Osteocyte (in vitro differentiated cells): ENCODE measurements at places on chromosomes 5 and 9.

- DNase-seq = no peak
Observed at GRCh38 chr5:120539471-120539870, 75.4 kb downstream of the PRR16 start.

DNA sequence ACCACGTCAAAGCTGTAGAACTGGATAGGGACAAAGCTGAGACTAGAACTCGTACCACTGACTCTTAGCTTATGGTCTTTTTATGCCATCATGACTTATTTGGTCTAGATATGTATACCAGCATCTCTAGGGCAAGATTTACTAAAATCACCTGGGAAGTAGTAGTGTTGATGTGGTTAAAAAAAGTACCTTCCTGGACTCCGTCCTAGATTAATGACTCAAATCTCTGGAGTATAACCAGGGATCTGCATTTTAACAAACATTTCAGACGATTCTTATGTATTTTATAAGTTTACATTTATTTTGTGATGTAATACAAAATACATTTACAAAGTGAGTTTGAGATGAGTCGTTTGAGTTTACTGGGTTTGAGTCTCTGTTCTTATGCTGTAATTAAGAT lies 68.7 kb downstream of the ARHGAP26 start:
- DNase-seq = no peak

- DNase-seq = no peak
Observed at GRCh38 chr9:135136481-135136880, 49.0 kb downstream of the OLFM1 start.

GRCh38 chr9:134538856-134539566 lies 102.6 kb upstream of the COL5A1 start:
- no peak for DNase-seq

GRCh38 chr5:133785182-133785581 lies 172.8 kb upstream of the FSTL4 start:
- peak; percentile 65 for DNase-seq

DNA sequence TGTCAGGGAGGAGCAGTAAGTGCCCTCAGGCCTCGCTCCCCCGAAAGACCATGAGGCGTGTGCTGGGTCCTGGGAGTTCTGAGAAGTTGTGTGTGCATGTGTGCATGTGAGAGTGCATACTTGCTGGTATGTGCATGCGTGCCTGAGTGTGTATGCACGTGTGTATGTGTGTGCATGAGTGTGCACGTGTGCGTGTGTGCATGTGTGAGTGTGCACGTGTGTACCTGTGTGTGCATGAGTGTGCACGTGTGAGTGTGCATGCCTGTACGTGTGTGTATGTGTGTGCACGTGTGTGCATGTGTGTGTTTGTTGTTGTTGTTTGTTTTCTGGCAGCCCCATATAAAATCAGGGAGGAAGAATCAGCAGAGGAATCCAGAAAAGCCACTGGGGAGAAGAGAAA lies 426.7 kb downstream of the IRX2 start:
- no peak for DNase-seq

DNA sequence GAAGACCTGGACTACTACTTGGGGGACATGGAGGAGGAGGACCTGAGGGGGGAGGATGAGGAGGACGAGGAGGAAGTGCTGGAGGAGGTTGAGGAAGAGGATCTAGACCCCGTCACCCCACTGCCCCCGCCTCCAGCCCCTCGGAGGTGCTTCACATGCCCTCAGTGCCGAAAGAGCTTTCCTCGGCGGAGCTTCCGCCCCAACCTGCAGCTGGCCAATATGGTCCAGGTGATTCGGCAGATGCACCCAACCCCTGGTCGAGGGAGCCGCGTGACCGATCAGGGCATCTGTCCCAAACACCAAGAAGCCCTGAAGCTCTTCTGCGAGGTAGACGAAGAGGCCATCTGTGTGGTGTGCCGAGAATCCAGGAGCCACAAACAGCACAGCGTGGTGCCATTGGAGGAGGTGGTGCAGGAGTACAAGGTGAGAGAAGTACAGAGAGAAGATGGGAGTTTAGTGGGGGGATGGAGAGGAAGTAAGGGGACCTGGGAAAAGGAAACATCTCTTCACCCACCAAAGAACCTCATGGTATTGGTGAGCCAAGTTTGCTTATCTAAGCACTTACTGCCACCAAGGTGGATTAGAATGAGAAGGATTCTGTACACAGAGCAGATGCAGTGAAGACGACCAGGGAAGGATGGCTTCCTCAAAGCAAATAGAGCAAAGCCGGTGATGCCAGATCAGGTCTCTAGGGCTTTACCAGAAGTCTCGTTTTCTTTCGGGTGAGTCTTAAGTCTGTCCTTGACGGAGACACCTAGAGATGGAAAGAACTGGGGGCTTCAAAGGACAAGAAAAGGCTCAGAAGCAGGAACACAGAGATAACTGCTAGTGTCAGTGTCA lies 1.5 kb downstream of the TRIM41 start:
- DNase-seq = no peak

DNA sequence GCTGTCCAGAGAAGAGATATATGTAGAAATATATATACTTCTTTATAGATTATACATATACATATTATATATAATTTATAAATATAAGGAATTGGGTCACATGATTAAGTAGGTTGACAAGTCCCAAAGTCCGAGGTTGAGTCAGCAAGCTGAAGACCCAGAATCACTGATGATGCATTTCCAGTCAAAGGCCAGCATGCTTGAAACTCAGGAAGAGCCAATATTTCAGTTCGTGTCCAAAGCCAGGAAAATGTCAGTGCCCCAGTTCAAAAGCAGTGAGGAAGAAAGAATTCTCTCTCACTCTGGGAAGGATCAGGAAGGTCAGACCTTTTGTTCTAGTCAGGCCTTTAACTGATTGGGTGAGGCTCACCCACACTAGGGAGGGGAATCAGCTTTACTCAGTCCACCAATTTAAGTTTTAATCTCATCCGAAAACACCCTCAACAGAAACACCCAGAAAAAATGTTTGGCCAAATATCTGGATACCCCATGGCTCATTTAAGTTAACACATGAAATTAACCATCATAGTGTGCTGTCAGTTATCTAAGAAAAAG lies 42.0 kb upstream of the LVRN start:
- DNase-seq = no peak

GRCh38 chr5:179731791-179732411 lies 721 bp upstream of the MAML1 start:
- no peak for DNase-seq

DNA sequence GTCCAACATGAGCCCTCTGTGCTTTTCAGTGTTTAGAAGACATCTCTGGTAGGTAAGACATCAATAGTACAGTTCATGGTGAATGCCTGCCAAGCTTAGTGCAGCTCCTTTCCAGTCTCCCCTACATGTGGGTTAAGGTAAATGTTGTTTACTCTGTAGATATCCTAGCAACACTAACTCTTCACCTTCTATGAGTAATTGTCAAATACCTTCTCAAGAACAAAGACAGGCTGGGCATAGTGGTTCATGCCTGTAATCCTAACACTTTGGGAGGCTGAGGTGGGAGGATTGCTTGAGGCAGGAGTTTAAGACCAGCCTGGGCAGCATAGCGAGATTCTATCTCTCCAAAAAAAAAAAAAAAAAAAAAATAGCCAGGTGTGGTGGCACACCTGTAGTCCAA lies 18.7 kb upstream of the RASGRF2 start:
- DNase-seq = no peak

GRCh38 chr5:102528600-102528999 lies 29.8 kb upstream of the SLCO6A1 start:
- DNase-seq = no peak

DNA sequence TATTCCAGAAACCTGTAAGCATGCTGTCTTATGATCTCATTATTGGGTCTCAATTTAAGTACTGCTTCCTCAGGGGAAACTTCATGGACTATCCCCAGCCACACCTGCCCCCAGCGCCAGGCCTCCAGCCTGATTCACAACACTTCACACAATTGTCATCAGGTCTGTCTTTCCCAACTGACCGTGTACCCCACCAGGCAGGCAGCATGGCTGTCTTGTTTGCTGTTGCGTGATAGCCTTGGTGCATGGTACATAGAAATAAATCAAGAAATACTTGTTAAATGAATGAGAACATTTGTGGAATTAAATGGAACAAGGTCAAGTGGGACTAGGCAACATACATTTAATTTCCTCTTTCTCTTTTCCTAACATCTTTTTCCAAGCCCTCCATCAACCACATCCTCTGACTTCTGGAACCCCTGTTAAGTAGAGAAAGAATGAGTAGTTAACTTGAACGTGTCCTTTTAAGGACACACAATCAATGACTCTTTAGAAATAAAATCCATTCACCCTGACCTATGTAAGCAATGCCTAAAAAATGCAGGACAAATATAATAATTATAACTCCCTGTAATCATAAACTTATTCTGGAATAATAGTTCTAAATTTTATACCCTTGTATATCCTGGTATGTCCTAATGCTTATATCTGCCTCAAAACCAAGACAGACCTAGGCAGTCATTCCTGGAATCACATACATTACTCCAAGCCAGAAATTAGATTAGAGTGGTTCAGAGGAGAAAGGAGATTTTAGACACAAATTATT lies 17.2 kb upstream of the THG1L start:
- no peak for DNase-seq

DNA sequence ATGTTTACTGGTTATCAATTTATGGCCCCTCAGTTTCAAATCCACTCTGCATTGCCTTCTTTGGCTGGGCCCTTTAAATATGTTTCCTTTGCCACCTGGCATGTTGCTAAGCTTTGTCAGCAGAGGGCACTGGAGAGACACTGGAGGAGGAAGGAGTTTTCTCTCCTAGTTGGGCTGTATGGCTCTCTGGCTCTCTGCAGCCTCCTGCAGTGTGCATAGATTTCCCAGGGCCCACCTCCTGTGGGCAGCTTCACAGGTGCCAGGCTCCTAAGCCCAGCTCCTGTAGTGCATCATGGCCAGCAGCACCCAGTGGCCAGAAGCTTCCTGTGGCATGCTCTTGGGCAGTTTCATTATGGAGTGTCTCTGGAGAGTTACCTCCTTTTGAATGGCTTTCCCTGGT lies 23.3 kb downstream of the CAVIN4 start:
- DNase-seq = no peak

DNA sequence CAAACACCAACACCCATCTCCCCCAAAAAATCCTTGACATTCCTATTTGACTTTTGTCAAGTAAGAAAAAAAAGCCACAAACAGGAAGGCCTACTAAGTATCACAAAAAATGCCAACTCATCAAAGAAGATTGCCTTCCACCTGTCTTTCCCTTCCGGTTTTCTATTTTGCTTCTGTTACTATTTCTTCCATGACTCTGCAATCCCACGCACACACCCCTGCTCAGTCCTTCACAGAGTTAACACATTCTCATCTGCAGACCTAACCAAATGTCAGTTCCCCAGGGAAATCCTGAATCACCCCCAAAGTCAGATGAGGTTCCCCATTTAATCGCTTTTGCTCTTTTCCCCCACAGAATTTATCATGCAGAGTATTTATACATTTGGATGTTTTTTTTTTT lies 15.1 kb downstream of the LPAR1 start:
- no peak for DNase-seq

DNA sequence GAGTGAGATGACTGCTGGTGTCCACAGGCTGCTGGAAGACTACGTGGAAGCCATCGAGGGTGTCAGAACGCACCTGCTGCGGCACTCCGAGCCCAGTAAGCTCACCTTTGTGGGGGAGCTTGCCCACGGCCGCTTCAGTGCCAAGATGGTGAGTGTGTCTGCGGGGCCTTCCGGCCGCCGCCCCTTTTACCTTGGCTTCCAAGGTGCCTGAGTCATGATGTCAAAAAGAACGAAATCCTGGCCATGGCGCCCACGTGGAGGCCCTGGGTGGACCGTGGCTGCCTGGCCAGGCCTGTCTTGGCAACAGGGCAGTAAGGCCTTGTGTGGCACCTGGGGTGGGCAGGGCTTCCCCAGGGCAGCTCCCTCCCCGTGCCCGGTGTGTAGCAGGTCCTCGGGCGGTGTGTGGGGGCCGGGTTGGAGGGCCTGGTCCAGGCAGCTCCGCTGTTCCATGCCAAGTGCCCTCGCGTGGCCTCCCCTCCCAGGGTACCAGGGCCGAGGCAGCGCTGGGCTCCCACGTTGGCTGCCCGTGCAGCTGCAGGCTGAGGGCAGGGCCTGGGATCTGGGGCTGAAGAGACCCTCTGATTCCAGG lies 7.8 kb downstream of the DPP7 start:
- no peak for DNase-seq

GRCh38 chr9:80013891-80014290 lies 442.1 kb downstream of the TLE4 start:
- no peak for DNase-seq

- no peak for DNase-seq
Observed at GRCh38 chr5:419970-420369, 23.0 kb upstream of the EXOC3 start.

DNA sequence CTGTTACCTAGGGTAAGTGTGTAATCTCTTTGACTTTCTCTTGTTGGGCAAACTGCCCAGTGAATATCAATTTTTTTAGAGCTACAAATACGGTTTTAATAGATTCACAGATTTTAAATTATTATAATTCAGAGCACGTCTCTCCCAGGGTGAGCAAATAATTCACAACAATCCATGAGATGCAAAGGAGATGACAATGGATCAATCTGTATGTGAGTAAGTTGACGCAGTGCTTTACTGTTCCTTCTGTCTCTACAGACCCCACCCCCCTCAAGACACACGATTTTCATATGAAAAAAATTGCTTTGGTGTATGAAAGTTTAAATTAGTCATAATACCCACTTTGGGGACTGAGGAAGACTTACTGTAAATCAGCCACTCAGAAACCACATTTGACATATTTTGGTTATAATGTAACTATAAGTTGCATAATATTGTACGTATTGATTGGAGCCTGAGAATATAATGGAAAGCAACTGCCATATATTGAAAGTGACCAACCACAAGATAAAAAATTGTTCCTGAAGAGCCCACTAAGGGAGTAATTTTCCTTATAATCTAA lies 201.7 kb downstream of the BNC2 start:
- no peak for DNase-seq

- DNase-seq = no peak
Observed at GRCh38 chr9:35834260-35835215, 5.5 kb downstream of the TMEM8B start.

DNA sequence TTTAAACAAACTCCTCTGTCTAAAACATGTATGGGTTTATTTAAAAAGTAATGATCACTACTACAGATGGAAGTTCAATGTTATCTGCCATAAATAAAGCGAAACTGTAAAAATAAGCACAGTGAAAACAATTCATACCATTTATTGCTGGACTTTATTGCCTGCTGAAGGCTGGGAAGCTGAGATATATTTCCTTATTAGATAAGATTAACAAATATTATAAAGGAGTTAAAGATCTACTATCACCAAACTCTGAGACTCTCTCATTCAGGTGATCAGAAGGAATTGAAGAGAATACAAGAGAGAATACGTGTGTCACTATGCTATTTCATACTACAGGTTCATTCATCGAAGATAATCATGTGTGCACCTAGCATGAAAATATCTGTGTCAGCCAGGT lies 190.9 kb upstream of the ATP10B start:
- no peak for DNase-seq

DNA sequence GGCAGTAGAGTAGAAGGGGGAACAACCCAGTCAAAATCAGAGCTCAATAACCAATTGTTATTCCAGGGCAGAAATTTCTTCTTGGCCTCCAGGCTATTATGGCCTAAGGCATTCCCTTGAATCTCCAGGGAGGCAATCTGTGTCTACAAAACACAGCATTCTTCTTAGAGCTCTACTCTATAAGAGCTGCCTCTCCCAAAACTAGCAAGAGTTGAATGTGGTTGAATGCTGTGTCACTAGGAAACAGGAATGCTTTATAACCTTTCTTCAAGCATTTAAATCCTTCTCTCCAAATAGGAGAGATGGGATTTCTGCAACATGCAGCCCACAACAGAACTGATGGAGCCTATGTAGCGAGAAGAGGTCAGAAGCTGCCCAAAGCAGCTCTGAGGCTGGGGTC lies 97.1 kb upstream of the APC start:
- DNase-seq = no peak

- DNase-seq = no peak
Observed at GRCh38 chr5:55450050-55450765, 84.6 kb downstream of the PLPP1 start.

GRCh38 chr5:116573702-116574366 lies 789 bp downstream of the SEMA6A start:
- no peak for DNase-seq
